DMS153 (cell line): ENCODE measurements at places on chromosomes 4 and X.

DNA sequence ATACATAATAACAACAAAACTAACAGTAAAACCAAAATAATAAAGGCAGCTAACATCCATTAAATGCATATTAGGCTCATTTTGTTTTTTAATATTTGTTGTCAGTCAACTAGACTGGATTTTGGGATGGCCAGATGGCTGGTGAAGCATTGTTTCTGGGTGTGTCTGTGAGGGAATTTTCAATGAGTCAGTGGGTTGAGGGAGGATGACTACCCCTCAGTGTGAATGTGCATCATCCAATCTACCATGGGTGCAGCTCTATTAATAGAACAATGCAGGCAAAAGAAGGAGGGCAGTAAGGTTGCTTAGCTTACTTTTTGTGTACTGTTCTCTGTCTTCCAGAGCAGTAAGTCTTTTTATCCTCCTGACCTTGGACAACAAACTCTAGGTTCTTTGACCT, 484.2 kb upstream of the HS3ST1 start:
- no peak for DNase-seq

DNA sequence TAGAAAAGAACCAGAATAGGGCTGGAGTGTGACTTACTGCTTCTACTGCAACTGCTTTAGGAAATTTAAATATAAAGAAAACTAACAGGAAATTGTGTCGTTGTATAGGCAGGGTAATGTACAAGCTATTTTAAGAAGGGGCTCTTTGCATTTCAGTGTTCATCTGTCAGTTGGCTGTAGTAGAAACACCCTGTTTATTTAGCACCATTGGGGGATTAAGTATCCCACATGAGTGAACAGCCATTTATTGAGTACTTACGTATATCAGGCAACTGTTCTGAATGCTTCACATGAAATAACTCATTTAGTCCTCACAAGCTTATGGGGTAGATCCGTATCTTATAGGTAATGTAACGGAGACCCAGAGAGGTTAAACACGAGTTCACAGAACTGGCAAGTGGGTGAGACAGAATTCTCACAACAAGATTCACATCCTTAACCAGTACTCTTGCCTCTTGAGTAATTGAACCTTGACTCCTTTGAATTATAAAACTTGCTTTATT, 23.9 kb downstream of the STIM2 start:
- no peak for DNase-seq

DNA sequence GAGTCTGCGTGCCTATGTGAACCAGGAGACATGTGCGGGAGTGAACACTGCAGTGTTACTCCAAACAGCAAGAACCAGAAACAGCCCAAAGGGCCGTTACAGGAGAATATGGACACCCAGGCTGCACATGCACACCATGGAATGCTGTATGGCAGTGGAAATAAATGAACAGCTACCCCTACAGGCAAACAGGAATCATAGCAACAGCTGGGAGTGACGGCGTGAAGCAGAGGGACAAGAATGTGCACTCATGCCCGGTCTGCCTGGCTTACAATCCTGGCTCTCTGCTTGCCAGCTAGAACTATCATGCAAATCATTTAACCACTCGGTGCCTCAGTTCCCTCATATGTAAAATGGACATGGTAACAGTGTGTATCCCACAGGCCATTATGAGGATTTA, 16.6 kb downstream of the GPKOW start:
- no peak for DNase-seq

GRCh38 chr4:75655562-75655961, 17.6 kb downstream of the G3BP2 start:
- DNase-seq: no peak

- no peak for DNase-seq
Measured at GRCh38 chrX:94058728-94059382, 384.8 kb downstream of the FAM133A start.
